ENCODE measurements at places on chromosomes 12 and 14.
A peak's percentile ranks its signal among the peaks of the same experiment; 100 is the strongest.

GRCh38 chr12:53062011-53062961 lies 12.4 kb downstream of the TNS2 start:
- no peak for DNase-seq

GRCh38 chr12:26642361-26642760 lies 190.6 kb downstream of the ITPR2 start:
- DNase-seq: no peak

DNA sequence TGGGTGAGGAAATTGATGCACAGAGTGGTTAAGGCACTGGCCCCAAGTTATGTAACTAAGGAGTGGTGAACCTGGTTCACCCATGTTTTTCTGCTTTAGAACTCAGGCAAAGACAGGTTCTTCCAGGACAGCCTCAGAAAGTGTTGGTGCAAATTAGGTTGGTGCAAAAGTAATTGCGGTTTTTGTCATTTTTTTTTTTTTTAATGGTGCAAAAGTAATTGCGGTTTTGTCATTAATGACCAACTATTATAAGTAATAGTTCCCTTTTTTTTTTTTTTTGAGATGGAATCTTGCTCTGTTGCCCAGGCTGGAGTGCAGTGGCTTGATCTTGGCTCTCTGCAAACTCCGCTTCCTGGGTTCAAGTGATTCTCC lies 5.2 kb upstream of the SSH1 start:
- DNase-seq: no peak

- no peak for DNase-seq
Observed at GRCh38 chr12:110548678-110549077, 34.4 kb downstream of the PPTC7 start.

DNA sequence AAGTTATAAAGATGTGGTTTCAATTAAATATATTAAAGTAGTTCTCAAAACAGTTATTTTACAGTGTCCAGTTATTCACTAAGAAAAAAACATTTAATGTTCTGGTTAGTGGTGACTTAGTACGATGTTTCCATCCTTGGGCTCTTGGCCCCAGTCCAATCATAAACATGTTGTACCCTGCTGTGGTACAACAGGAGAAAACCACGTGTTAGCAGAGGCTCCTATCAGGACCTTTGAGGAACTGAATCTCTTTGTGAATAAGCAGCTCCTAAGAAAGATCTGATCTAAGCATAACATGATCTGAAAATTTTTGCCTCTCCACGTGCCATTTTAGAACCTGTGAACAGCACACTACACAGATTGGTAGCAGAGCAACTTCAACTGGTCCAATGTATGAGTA lies 234.0 kb downstream of the SYT1 start:
- no peak for DNase-seq

DNA sequence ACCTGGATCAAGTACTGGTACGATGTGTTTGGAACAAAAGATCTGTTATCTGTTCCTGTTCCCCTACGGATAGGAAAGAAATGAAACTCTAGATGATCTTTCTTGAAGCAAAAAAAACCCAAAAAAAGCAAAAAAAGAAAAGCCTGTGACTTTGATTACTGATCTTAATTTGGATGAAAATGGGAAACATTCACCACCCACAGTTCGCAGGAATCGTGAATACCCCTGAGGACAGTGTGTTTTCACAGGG lies 138.7 kb upstream of the LMNTD1 start:
- DNase-seq: no peak

GRCh38 chr12:6452245-6452943 lies 552 bp downstream of the TAPBPL start:
- DNase-seq: no peak

DNA sequence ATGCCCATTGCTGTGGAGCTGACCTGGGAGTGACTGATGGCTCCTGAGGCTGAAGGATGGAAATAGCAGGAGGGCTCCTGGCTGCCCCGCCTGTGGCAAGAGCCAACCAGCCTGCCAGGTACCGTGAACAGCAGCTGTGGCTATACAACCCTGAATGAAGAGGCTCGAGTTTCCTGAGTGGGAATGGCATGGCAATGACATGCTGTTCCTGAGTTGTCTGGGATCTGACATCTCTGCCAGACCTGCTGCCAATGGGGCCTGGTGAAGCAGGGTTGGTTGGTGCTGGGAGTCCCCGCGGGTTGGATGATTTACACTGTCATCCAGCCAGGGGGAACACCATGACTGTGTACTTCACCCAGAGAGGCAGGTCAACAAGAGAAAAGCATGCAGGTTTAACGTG lies 31.8 kb upstream of the LRRC10 start:
- no peak for DNase-seq

GRCh38 chr14:28813810-28814209 lies 47.2 kb downstream of the FOXG1 start:
- no peak for DNase-seq

GRCh38 chr14:64510825-64511671 lies 6.5 kb downstream of the ZBTB1 start:
- DNase-seq: peak; percentile 89

GRCh38 chr12:88052686-88053085 lies 23.5 kb upstream of the C12orf50 start:
- no peak for DNase-seq

DNA sequence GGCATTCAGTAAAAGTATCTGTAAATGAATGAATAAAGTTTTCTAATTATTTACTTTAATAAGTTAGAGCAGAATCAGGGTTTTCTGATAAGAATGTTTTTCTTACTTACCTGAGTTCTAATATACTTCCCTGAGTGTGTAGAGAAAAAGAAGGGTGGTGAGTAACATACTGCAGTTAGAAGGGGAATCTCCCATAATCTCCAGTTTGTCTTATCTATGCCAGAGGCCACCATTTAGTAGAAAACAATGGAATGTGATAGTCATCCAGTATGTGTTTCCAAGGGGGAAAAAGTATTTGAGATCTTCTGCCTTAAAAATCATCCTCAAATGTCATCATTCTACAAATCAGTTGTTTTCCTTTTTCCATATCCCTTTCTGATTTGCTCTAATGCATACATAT lies 56.5 kb upstream of the PAWR start:
- DNase-seq: peak; percentile 58

GRCh38 chr12:48957141-48958048 lies at the start of gene ARF3:
Gene ARF3, minus strand, starts transcription at chr12:48957487. Its CDS starts 16,392 bp downstream, at chr12:48941095.
- DNase-seq: peak; percentile 94

- no peak for DNase-seq
Observed at GRCh38 chr12:113747017-113747416, 219.1 kb downstream of the RBM19 start.

DNA sequence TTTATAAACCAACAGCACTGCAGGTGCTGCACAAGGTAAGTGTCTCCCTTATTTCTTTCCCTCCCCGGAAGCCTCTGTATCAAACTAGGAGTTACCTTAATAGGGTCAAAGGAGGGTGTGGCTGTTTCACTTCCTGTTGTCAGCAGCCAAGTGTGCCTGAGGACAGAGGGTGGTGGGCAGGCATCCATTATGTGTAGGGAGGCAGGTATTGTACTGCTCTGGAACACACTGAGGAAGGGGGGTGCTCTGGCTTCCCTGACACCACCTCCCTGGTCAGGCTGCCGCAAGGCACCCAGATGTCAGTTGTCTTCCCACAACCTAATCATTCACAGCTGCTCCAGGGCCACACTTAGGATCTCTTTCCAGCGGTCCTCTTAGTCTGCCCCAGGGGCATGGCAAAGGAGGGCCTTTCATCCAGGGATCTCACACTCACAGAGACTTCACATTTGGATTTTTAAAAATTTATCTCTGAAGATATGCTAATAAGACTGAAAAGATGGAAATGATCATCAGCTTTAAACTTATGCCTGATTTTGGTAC lies 132.0 kb upstream of the ARHGAP5 start:
- DNase-seq: no peak

GRCh38 chr12:13784504-13784903 lies 196.9 kb downstream of the GRIN2B start:
- no peak for DNase-seq

DNA sequence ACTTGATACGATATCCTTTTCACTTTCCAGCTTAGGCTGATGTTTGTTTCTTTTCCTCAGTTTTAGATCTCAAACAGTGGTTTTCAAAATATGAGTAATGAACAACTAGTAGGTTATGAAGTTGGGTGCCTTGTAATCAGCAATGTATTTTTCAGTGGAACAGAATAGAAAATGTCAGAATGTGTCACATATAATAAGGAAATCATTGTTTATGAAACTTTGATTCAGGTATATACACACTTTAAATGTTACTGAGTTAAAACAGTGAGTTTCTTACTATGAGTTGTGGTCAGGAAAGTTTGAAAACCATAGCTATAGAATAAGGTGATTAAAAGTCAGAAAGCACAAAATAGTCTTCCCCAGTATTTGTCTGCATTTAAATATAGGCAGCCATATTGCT lies 39.8 kb downstream of the TBK1 start:
- DNase-seq: no peak

DNA sequence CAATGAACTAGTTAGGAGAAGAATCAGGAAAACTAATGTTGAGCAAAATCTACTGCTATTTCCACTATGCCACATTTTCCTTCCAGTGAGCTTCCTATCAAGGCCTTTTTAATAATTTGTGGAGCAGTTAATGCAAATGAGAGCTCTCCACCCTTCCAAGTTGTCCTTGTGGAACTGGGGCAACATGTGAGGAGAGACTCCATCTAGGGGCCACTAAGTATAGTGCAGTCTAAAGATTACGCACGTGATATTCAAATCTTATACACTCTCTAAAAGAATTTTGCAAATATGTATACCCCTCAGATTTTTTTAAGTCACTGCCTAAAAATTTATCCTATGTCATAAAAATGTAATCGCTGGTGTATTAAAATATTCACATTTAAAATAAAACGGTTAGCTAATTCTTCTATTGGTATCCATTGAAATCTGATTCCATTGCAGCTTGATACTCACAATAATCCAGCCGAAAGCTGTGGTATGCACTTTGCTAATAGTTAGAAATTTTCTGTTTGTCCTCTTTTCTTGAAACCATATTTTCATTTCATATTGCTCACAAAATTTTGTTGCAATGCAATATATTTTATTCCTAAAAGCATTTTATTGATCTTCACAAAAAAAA lies 100.1 kb downstream of the PAH start:
- DNase-seq: peak; percentile 58

GRCh38 chr14:61403411-61403810 lies 82.0 kb downstream of the PRKCH start:
- DNase-seq: no peak

DNA sequence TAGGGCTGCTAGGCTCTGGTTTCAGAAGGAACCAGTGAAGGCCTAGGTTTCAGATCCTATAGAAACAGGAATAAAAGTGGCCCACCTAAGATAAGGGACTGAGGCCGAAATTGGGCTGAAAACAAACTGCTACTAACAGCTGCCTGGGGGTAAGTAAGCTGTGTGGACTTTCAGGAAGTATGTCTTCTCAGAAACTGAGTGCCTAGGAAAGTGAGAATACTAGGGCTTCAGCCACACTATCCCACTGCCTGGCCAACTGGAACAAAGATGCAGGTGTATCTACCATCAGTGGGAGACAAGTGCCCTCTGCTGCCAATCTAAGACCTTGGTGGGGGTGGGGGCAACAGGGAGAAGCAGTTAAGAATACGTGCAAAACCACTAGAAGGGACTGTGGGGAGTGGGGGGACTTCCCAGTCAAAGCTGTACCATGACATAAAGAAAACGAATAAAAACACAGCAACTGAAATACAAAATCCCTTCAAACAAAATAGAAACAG lies 82.5 kb downstream of the MED13L start:
- no peak for DNase-seq

DNA sequence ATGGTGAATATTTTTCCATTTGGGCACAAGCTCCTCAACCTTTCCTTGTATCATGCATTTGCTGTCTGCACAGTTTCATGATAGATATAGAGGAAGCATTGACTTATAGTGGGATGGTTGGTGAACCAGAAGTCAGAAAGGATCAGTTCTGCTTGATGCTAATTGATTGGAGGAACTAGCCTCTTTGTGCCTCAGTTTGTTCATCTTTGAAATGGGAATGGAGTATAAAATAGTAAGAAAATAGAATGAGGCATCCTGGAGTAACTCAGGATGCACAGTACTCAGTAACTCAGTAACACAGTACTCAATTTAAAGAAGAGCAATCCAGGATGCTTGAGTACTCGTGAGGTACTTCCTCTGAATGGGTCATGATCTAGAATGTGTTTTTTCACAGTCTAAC lies 109.5 kb downstream of the UNC79 start:
- no peak for DNase-seq

- peak; percentile 66 for DNase-seq
Observed at GRCh38 chr14:67265131-67265530, 23.9 kb downstream of the PALS1 start.

DNA sequence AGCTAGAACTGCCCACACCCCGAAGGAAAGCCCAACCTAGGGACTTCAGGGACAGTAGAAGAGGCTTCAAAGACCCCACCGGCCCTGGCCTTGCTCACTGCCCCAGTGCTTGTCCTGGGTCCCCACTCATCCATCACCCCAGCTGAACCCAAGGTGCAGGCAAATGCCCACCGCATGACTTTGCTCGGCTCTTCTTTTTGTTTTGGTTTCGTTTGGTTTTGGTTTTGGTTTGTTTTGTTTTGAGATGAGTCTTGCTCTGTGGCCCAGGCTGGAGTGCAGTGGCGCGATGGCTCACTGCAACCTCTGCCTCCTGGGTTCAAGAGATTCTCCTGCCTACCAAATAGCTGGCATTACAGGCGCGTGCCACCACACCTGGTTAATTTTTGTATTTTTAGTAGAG lies 9.0 kb downstream of the CCDC85C start:
- no peak for DNase-seq

DNA sequence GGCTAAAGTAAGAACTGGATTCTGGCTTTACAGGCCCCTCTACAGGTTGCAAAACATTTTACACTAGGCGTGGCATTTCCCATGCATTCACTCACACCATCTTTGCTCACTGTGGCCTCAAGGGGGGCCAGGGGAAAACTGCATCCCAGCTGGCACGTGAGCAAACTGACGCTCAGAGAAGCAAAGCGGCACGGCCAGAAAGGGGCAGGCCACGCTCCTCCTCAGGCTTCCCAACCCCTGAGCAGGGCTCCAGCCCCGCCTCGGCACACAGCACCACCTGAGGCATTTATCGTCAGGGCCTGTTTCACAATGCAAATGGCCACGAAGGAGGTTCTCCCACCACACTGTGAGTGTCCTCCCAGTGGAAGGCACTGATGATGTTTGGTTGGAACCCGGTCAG lies 90.8 kb downstream of the BCL11B start:
- no peak for DNase-seq

- peak; percentile 62 for DNase-seq
Observed at GRCh38 chr12:2970744-2971143, 11.5 kb downstream of the TEAD4 start.

DNA sequence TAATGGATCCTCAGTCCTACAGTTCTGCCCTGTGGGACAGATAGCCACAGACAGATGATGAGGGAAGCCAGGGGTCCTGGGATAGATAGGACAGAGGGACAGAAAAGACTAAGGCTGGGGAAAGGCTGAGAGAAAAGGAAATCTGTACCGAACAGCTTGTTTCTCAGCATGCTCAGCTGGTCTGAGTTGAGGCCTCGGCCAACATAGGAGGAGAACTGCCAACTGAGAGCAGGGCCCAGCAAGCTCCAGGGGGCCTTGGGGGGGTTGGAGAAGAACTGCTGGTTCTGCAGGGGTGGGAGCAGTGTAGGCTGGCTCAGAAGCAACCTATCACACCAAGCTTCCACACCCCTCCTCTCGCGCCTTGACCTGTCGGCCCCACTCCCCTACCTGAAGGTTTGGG lies 10.1 kb downstream of the IL23A start:
- DNase-seq: no peak
